Sciatic nerve (tissue), 2 donors: ENCODE measurements at places on chromosomes 3 and 15. TPM values are rescaled to one million over a fixed set of nuclear protein-coding genes. Genes with fewer than 3 reads are reported as not detected.

The BDH1 gene
- 9.7 TPM for total RNA-seq

The SKIL gene
- total RNA-seq = 85.2 TPM

The WDR49 gene
- total RNA-seq = 1.3 TPM

The SERPINI2 gene
- not detected for total RNA-seq

The TLR9 gene
- total RNA-seq = 1.1 TPM

The CISH gene
- 10.6 TPM for total RNA-seq

The HES1 gene
- 87.1 TPM for total RNA-seq

The FAM81A gene
- 18.2 TPM for total RNA-seq

The CDHR4 gene
- total RNA-seq = 1.6 TPM

The LRRC34 gene
- total RNA-seq = 4.7 TPM

The SH3GL3 gene
- total RNA-seq = 0.67 TPM

The LCTL gene
- total RNA-seq = 19.6 TPM

The PLA2G4E gene
- not detected for total RNA-seq

The SPTBN5 gene
- 35.0 TPM for total RNA-seq

The GOLGA6A gene
- 0.98 TPM for total RNA-seq

The NEO1 gene
- 56.1 TPM for total RNA-seq

The CACNA2D3 gene
- total RNA-seq = 6.9 TPM

The CA12 gene
- 4.0 TPM for total RNA-seq
